Stomach (tissue), 19 donors: ENCODE measurements at places on chromosomes 11 and 22. TPM values are rescaled to one million over a fixed set of nuclear protein-coding genes. Genes with fewer than 3 reads are reported as not detected.

Gene LMO1
- not detected for total RNA-seq

- DNase-seq: no peak
These were observed 50.3 kb downstream of the ARRB1 start for GRCh38 chr11:75301131-75301530.

- no peak for DNase-seq
These were observed 60.3 kb upstream of the POU2AF2 start for GRCh38 chr11:111185266-111185665.

- no peak for DNase-seq
These were observed 4.1 kb upstream of the B4GALNT4 start for GRCh38 chr11:364991-365725.

Gene HORMAD2
- not detected for total RNA-seq

DNA sequence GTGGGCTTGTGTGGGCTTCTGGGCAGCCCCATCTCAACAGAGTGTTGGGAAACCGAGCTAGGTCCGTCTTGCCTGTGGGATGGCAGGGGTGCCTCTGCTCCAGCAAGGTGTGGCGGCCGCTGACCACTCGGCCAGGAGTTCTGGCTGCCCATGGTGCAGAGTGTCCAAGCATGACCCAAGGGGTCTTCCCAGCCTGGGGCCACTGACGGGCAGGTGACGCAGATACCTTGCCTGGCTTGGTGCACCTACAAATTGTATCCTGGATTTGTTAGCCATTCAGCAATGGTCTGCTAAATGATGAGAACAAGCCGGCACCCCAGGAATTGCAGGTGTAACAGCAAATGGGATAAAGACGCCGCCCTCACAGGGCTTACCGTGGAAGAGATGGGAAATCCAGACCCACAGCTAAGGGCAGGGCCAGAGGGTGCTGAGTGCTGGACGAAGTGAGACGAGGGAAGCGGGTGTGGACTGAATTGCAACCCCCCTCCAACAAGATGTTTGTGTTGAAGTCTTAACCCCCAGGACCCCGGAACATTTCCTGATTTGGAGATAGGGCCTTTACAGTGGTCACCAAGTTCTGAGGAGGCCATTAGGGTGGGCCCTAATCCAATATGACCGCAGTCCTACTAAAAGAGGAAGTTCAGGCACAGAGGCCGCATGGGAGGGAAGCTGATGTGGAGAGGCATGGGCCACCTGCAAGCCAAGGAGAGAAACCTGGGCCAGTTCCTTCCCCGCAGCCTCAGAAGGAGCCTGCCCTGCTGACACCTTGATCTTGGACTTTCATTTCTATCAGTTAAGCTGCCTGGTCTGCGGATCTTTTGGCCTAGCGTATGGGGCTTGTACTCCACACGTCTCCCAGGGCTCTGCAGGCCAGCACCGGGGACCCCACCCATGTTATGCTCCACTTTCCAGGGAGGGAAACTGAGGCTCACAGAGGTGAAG, 45.2 kb upstream of the LINC01488 start:
- no peak for DNase-seq

- DNase-seq: no peak
These were observed 9.8 kb downstream of the LRRC32 start for GRCh38 chr11:76660533-76661305.

DNA sequence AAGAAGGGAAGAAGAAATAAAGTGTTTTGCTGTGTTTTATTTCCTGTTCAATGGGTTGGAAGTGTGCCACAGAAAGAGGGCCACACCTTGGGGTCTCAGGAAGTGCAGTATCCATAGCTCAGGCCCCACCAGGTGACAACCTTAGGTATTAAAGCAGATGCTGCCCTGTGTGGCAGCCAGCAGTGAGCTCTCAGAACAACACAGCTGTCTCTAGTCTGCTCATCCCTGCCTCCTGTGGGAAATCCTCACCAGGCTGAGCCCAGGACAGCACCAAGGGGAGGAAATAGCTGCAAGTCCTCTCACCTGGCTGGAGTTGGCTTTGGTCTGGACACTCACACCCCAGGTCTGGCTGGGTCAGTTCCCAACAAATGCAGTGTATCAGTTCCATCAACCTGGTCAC, 25.1 kb downstream of the ARL14EP start:
- no peak for DNase-seq

DNA sequence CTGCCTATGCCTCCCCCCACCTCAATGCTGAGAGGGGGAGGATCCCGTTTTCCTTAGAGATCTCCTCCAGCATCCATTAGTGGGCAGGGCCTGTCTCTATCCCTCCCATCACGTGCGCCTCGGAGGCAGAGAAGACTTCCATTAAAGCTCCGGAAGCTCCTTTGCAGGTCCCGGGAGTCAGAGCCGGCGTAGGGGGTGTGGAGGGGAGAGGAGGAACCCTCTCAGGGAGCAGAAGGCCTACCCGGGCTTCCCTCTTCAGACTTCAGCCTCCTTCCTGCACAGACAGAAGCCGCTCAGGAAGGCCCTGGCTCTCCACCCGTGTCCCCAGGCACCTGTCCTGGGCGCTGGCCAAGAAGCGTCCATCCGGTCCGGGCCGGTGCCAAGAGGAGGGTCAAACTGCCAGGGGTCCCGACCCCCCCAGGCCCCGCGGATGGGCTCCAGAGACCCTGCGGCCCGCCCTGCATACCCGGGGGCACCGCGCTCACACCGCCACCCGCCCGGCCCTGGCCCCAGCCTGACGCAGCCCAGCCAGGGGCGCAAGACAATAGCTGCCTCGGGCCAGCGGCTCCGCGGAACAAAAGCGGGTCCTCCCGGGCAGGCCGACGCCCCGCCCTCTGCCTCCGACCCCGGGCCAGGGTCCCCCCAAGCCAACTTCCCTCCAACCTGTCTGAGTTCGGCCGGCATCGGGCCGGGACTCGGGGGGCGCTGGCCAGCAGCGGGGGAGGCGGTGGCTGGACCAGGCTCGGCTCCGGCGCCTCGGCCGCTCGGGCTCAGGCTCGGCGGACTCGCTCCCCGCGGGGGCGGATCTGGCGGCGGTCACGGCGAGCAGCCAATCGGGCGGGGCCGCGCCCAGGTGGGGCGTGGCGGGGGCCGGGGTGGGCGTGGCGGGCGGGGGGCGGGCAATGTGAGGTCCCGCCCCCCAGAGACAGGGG, 29.9 kb downstream of the ARVCF start:
- peak; percentile 79 for DNase-seq

DNA sequence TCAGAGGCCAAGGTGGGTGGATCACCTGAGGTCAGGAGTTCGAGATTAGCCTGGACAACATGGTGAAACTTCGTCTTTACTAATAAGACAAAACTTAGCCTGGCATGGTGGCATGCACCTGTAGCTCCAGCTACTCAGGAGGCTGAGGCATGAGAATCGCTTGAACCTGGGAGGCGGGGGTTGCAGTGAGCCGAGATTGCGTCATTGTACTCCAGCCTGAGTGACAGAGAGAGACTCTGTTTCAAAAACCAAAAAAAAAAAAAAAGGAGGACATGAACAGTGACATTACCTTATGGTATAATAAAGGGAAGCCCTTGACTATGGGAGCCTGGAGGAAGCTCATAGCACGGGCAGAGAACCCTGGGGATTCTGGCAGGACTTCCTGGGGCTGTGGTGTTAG, 16.5 kb upstream of the PLEKHB1 start:
- no peak for DNase-seq

DNA sequence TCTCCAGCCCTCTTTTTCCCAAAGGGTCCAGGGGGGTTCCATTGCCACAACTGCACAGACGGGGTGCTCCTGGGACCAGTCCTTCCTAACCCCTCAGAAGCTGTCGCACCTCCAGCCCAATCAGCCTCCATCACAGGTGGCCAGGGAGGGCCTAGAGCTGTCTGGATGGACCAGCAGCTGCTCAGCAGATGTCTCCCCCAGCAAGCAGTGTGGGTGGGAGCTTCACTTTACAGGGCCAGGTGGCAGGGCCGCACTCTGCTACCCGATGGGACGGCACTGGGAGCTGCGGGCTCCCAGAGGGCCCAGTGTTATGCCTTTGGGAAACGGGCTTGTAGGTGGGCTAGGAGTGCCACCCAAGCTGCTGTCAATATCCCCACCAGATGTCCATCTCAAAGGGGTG, 120.5 kb downstream of the DSCAML1 start:
- no peak for DNase-seq

DNA sequence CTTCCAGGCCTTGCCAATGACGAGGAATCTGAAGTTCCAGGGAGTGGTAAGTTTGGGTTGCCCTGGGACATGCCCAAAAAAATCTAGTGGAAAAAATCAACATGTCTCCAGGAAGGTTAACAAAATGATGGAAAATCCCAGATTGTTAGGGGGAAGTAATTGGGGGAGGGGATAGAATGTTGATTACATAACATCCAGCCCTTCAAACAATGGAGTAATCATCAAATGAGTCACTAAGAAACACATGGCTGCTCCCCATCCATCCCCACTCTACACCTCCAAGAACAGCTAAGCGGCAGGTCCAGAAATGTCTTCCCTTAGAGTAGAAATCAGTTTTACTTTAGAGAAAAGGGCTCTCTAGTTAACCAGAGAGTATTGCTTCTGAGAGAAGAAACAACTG, 94.9 kb downstream of the ETS1 start:
- no peak for DNase-seq

DNA sequence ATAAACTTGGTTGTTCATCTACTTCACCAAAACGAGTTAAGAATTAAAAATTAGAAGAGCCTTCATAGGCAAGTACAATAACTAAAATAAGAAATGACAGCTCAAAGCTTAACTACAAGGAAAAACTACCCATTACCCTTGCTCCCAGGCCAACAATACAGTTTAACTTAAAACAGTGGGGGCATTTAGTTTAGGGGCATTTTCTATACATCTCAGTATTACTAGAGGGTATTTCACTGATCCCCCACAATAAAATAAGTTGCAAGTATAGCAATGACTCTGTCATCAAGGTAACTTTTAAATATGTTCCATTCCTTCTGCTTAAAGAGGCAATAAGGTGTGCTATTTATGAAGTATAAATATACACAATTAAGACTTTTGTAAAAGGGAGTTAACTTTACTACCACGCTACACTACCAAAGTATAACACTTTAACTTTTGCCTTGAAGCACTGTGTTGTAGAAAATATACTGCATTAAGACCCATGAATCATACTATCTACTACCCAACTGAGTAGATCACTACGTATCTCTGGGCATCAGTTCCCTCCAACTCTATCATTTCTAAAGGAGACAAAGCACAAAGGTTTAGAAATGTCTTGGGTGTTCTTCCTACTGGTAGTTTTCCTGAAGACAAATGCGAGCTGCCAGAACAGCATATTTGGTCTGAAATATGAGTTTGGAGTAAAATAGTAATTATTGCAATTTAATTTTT, 29.8 kb downstream of the CHORDC1 start:
- no peak for DNase-seq

DNA sequence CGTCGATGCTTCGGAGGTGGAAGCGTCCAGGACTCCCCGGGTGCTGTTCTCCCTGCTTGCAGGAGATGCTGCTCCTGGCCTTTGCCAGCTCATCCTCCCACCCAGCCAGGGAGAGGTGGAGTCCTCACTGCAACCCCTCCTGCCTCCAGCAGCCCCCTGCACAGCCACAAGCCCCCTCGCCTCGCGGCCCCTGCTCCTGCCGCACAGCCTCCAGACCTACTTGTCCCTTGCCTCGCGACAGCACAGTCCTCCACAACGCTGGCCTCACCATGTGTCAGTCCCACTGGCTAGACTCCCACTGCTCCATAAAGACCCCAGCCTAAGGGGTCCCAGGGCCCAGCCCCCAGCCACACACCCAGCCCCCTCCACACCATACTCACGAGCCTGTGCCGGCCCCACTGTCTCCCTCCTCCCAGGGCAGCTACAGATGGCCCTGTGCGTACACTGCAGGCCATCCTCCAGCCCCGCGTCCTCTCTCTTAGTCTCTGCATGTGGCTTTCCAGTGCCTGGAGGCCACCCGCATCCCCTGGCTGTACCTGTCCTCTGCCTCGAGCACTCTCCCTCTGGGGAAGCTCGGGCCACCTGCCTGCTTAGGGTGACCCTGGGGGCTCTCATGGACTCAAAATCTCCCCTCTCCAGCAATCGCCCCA, 91.5 kb downstream of the CELSR1 start:
- no peak for DNase-seq

- DNase-seq: no peak
These were observed 14.2 kb upstream of the MOB2 start for GRCh38 chr11:1500466-1501420.

Gene ACRV1
- total RNA-seq: not detected

GRCh38 chr11:99069856-99070444, 49.2 kb downstream of the CNTN5 start:
- peak; percentile 64 for DNase-seq
